ENCODE measurements at places on chromosomes 16 and 17. TPM values are rescaled to one million over a fixed set of nuclear protein-coding genes. Genes with fewer than 3 reads are reported as not detected.

The ADGRG3 gene
- total RNA-seq, result 0.90 TPM

DNA sequence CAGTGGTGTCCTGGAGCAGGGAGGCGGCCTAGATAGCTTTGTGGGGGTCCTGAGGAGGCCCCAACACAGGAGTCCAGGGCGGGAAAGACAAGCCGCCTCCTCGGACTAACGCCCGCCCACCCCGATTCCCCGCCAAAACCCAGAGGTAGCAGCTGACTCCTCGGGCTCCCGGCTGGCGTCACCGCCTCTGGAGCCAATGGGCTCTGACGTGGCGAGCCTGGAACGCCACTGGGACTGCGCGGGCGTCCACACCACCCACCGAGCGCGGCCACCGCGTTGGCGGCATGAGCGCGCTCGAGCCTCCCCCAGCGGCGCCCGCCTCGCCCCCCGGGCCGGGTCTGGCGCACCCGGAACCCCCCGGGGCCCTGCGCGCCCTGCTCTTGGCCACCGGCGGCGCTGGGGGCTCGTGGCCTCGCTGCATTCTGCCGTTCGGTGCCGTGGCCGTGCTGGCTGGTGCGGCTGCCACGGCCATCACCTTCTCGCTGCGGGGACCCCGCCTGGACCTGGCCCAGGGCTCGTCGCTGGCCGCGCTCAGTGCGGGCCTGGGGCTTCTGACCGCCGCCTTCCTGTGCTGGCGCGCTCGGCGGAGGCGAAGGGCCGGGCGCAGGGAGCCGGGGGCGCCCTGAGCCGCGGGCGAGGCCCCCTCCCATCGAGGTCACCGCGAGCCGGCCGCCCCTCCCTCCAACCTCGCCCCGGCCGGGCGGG is 3.4 kb upstream of the NTN3 start:
- DNase-seq, result peak; percentile 66

The HEATR9 gene
- not detected for total RNA-seq

GRCh38 chr16:72787514-72788268 is 260.2 kb downstream of the ZFHX3 start:
- DNase-seq, result peak; percentile 78

DNA sequence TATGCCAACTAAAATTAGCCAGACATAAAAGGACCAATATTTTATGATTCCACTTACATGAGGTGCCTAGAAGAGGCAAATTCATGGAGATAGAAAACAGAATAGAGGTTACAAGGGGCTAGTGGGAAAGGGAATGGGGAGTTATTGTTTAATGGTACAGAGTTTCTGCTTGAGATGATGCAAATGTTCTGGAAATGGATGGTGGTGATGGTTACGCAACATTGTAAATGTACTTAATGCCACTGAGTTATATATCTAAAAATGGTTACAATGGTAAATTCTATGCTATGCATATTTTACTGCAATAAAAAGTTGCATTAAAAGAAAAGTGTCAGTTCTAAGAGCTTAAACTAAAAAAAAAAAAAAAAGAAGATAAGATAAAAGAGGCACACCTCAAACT is 17.9 kb downstream of the MT1X start:
- no peak for DNase-seq

GRCh38 chr17:35797918-35798317 is 2.5 kb upstream of the MMP28 start:
- DNase-seq, result no peak

- no peak for DNase-seq
Measured at GRCh38 chr16:84278968-84279367, 15.7 kb upstream of the WFDC1 start.

GRCh38 chr16:17578981-17579874 is 108.5 kb upstream of the XYLT1 start:
- DNase-seq, result peak; percentile 96

The MAP2K4 gene
- 25.8 TPM for total RNA-seq

GRCh38 chr16:81651758-81652718 is 127.1 kb upstream of the PLCG2 start:
- DNase-seq, result no peak

The KRT222 gene
- 7.1 TPM for total RNA-seq

The GJD3 gene
- not detected for total RNA-seq

The VASN gene
- total RNA-seq, result 33.0 TPM

GRCh38 chr16:86611525-86611855 is 33.1 kb downstream of the FOXL1 start:
- no peak for DNase-seq

GRCh38 chr17:67431249-67432015 is 54.4 kb downstream of the PITPNC1 start:
- no peak for DNase-seq

The SLC52A1 gene
- not detected for total RNA-seq

GRCh38 chr16:85461814-85462713 is 151.1 kb upstream of the GSE1 start:
- no peak for DNase-seq

GRCh38 chr16:76653390-76654026 is 376.3 kb downstream of the CNTNAP4 start:
- DNase-seq, result no peak

The RBFOX1 gene
- not detected for total RNA-seq

GRCh38 chr17:50451943-50452629 is 16.6 kb downstream of the CHAD start:
- no peak for DNase-seq

The APPBP2 gene
- 40.2 TPM for total RNA-seq

The OTOA gene
- total RNA-seq, result 0.39 TPM

- no peak for DNase-seq
Measured at GRCh38 chr16:87713451-87714229, 52.1 kb downstream of the KLHDC4 start.

DNA sequence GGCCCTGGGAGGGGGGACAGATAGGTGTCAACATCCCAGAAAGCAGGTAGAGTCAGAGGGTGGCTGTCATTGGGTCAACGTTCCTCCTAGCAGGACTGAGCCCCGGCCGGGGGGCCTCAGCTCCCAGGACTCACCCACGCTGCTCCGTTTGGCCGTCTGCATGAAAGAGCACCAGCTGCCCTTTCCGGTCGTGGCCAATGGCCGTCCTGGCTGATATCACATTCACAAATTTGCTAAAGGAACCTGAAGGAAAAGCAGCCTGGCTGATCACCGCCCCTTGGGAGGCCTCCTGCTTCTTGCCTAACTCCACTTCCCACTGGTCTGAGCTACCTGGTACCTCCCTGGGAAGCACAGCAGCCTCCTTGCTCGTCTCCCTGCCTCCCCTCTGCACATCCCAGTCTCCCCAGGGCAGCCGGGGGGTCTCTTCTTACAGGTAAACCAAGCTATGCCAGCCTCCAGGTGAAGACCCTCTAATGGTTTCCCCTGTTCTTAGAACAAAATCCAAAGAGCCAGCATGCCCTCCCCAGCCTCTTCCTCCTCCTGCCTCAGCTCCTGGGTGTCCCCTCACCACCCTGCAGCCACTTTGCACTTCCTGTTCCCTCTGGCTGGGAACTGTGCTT is 3.4 kb downstream of the NAGPA start:
- no peak for DNase-seq

The ATP2A3 gene
- 11.1 TPM for total RNA-seq

GRCh38 chr16:23141500-23141899 is 7.8 kb downstream of the USP31 start:
- no peak for DNase-seq

GRCh38 chr16:25691519-25692091 is at the start of gene HS3ST4:
Gene HS3ST4, plus strand, starts transcription at chr16:25691959.
- no peak for DNase-seq

GRCh38 chr16:2753733-2754020 is 1.2 kb downstream of the SRRM2 start:
- DNase-seq, result no peak

The CSF3 gene
- 0.59 TPM for total RNA-seq
